ENCODE measurements at places on chromosomes 16 and 17.

- peak; percentile 28 for DNase-seq
These were observed 67.9 kb downstream of the IRX6 start for GRCh38 chr16:55391760-55392375.

- DNase-seq: no peak
These were observed 19.0 kb downstream of the LMF1 start for GRCh38 chr16:951660-952301.

- no peak for DNase-seq
These were observed 17.9 kb downstream of the MYO1C start for GRCh38 chr17:1474402-1475189.

DNA sequence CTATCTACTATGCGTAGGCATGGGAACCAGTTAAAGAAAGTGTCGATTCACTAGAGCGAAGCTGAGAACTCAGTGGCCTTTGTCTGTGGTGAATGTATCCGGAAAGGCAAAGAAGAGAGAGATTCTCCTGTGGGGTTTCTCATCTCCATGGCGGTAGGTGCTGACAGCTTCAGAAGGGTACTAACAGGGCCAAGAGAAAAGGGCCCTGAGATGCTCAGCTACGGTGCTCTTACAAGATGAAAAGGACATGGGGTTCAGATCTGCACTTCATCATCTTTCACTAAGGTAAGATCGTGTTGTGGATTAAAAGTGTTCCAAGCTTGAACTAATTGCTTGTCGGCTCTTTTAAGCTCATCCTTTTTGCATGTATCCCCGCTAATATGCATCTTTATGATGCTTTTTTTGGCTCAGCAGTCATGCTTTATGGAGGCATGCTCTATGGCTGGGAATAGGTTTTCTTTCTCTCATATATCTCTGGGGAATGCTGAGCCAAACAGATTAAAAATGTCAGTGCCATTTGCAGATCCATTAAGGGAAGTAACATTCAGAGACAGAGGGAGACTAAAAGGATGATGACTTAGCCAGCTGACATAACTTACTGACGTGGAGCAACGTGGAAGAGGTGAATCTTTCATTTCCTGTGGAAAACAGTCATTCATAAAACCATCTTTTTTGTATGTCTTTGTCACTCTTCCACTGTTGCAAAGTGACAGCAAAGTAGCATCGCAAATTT lies 29.9 kb downstream of the KCNJ16 start:
- DNase-seq: no peak

DNA sequence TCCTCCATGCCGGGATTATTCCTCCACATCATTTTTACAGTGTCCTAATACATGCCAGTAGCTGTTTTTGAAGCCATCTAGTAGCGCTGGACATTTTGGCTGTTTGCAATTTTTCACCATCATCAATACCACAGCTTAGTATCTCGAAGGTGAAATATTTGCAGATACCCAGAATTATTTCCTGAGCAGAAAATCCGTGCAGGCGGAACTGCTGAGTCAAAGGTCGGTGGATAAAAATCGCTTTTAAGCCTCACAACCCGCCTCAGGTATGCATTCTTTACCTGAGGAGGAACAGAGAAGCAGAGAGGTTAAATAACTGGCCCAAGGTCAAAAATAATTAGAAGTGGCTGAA lies 584 bp upstream of the TNRC6A start:
- no peak for DNase-seq

- DNase-seq: no peak
These were observed 1.7 kb upstream of the NLRC3 start for GRCh38 chr16:3578610-3579551.

DNA sequence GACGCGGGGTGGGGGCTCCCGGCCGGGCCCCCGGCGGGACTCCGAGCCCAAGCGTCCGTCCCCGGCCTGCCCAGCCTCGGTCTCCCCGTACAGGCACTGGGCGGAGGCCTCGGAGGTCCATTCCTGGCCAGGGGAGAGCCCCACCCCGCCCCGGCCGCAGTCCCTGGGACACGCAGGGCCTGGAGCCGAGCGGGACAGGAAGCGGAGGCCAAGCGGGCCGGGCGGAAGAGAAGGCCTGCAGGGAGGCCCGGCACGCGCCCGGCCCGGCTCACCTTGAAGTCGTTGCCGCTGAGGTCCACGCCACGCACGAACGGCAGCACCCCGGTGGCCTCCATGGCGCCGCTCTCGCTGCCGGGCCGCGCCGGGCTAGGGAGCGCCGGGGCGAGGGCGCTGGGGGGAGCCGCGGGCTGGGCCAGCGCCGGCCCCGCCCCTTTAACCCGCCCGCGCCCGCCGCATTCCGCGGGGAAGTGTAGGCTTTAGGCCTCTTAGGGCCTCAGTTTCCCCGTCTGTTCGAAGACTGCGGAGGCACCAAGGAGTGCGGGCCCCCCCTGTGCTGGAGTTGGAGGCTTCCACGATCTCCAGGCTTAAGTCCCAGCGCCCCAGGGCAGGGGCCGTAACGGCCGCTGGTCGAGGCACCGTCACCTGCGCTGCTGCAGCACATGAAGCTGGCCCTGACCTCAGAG lies at the start of gene FLII:
TSS of gene FLII (minus strand) at position 383 of the 683 bp plus-strand sequence. CDS start at position 335, 48 bp downstream.
- DNase-seq: peak; percentile 59

GRCh38 chr16:50739031-50739430 lies 2.9 kb upstream of the CYLD start:
- no peak for DNase-seq

DNA sequence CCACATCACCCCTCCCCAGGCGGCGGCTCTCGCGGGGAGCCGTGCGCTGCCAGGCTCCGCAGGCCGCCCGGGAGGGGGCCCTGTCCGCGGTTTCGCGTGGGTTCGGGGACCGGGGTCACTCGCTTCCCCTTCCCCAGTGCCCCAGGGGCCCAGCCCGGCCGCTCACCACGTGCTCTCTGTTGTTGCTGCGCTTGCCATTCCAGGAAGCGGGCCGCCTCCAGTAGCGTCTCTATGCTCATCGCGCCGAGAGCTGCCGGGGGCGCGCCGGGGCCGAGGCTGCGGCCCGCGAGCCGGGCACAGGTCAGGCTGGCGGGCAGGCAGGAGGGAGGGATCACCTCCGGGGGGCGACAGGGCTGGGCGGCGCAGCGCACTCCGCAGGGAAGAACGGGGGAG lies 390 bp downstream of the MNT start:
- peak; percentile 77 for DNase-seq

DNA sequence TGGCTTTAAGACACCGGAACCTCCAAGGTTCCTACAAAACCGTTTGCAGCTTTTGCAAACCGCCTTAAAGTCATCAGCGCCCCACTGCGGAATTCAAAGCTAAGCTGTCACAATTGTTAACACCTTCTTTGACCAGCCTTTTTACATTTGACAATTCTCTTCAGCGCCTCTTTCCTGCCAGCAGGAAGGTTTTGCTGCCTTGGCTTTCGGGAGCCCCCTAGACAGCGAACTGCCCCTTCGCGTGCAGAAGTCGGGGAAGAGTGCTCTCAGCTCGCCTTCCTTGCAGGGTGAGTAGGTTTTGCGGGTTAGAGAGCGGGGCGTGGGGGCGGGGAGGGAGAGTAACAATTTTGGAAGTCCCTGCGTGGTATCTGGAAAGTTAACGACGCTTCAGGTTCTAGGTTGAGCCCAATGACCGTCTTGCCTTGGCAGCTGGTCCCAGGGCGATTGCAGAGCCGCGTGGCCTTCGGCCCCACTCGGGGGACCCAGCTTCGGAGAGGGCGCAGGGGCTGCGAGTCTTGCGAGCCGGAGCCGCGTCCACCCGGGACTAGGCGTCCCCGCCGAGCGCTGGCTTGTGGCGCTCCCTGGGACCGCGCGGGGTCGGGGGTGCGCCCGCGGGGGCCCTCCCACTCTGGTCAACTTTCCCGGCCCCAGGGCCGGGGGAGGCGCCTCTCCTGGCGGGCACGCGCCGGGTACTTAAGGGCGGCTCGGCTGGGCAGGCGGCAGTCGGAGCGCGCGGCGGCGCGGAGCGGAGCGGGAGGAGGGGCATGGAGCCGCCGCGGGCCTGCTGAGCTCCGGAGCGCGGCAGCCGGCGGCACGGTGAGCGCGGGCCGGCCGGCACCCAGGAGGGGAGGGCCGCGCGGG lies at the start of gene HAS3:
TSS of gene HAS3 (plus strand) at position 153 of the 861 bp plus-strand sequence. CDS start 3,743 bp downstream, outside the sequence.
- peak; percentile 78 for DNase-seq

- DNase-seq: no peak
These were observed 239.5 kb downstream of the GSG1L start for GRCh38 chr16:27824006-27824405.

DNA sequence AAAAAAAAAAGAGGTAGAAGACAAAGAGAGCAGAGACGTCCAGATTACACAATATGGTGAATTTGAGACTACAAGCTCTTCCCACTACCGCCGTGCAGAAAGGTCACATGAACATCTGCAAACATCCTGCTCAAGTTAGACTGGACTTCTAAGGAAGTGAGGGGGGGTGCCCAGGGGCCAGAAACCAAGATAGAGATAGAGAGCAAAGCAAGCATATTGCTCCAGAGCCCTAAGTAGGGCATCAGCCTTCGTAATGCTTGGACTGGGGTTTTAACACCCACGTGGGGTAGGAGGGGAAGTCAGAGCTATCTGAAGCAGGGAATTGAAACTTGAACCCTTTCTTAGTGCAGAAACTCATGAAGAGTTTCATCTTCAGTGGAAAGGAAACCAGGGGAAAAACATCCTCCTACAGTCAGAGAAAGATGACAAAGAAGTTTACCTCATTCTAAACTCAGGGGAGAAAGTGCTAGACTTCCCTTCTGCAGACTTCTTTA lies 8.7 kb downstream of the CLEC19A start:
- DNase-seq: no peak

DNA sequence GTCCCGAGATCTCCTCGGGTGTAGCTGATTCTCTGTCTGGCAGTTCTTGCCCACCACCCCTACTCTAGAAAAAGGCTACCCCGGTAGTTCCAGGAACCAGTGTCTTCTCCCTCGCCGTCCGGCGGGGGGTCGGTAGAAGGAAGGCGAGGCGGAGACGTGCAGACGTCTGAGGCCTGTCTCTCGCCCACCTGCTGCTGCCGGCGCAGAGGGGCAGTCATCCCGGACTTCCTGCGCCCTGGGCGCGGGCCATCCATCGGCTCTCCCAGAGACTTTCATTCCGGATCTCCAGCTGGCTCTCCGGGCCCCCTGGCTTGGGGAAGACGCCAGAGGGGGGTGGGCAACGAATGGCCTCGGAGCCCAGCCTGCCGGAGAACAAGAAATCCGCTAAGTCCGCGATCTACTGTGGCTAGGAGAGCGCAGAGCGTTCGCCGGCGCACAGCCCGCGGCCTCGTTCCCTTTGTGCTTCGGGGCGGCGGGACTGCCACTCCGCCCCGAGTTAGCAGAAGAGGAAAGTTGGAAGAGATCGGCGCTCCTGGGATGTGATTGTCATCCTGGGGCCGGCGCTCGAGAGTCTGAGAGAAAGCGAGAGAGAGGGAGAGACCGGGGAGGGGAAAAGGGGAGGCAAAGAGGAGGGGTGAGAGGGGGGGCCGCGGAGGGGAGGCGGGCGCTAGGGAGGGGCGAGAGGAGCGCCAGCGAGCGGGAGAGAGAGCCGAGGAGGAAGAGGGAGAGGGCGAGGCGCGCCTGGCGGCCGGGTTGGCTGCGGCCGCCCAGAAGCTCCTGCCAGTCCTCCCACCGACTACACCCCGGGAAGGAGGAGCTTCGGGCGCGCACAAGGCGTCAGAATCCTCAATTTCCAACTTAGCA lies at the start of gene IRX5:
TSS of gene IRX5 (plus strand) at position 861 of the 864 bp plus-strand sequence. CDS start 334 bp downstream, outside the sequence.
- DNase-seq: peak; percentile 95

GRCh38 chr16:87765473-87765775 lies 362 bp downstream of the KLHDC4 start:
- no peak for DNase-seq

- no peak for DNase-seq
These were observed 50.6 kb downstream of the RNF112 start for GRCh38 chr17:19461681-19462080.

DNA sequence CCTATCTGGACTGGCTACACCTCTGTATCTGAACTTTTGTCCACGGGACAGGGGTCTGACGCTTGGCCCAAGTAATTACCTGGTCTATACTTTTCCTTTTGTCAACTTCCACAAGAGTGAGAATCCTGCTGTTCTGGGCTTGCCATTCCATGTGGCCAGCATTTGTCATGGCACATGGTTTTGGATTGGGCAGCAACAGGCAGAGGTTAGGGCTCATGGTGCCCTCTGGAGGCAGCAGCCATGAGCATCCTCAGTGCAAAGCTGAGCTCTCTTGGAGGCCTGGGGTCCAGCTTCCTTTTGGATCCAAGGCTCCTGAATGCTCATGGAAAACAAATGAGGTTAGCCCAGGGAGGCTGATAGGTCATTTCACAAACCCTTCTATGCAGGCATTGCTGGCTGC lies 7.5 kb upstream of the EDC4 start:
- DNase-seq: peak; percentile 38

DNA sequence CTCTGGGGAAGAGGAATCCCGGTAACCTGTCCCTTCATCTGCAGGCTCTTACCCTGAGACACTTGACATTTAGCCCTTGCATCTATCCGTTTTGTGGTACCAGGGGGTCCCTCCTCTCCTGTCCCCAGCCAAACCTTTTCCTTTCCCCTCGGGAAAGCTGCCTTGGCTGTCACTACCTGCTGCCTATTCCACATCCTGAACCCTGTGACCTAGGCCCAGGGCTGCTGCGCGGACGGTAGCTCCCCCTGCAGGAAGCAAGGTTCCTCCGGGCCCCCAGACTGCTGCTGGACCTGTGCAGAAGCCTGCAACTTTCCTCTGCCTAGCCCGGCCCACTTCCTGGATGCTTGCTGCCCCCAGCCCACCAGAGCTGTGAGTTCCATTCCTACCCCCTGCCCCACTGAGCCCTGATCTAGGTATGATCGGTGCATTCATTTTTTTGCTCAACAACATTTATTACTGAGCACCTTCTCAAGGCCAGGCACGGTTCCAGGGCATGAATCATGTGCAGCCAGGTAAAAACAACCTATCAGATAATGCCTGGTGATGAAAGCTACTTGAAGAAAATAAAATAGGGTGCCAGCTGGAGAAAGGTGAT lies 10.5 kb upstream of the ALDOA start:
- peak; percentile 31 for DNase-seq

- no peak for DNase-seq
These were observed 18.6 kb upstream of the CLTC start for GRCh38 chr17:59601130-59601529.

DNA sequence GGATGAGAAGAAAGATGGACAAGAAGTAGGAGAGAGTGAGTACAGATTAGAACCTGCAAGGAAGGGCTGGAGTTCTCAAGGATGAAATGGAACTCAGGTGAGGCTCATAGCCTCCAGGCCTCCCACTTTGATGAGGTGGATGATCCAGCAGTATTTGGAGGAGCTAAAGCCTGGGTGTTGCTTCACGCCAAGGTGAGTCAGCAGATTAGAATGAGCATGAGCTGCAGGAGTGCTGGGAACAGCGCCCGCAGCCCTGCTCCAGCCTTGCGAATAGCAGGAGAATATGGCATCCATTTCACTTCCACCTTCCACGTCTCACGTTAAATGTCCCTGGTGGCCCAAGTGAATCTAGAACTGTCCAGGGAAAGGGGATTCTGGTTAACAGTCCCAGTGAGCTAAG lies 94.4 kb upstream of the CPHXL start:
- DNase-seq: no peak

DNA sequence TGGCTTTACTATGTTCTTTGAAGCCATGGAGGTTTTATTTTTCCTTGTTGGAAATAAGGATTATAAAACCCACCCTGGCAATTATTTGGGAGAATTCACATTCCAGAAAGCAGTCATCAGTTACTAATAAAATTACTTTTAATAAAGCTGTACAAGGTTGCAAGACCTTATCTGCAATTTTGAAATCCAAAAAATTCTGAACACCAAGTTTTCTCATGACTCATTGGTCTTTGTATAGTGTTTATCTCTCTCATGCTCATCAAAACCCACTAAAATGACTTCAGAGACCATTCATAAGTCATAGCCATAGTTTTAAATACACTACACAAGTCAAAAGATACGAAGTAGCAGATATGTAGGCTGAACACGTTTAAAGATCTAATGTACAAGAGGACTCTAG lies 6.0 kb upstream of the KRT38 start:
- DNase-seq: no peak

GRCh38 chr17:78170692-78171590 lies 2.6 kb downstream of the SYNGR2 start:
- no peak for DNase-seq

- DNase-seq: peak; percentile 77
These were observed 43.9 kb upstream of the TEX2 start for GRCh38 chr17:64306850-64307463.

Measured in HAP-1 (cell line).